NCI-H2081 (cell line): ENCODE measurements at places on chromosomes 3 and 15.

DNA sequence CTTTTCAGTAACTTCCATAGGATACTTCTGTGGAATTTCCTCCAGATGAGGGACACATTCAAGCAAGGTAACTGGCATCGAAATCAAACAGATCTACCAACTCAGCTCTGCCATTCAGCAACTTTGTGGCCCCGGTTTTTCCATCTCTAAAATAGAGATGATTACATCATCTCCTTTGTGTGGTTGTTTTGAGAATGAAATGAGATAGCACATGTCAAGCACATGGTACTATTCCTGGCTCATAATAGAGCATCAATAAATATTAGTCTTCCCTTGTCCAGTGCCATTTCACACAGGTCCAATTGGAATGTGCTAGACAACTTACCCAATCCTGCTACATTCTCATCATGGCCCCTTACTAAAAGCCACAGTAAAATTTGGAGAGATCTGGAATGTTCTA is 24.2 kb upstream of the TM4SF4 start:
- DNase-seq = no peak

GRCh38 chr3:157354254-157354653 is 82.4 kb upstream of the PTX3 start:
- no peak for DNase-seq

GRCh38 chr15:66620744-66621344 is 55.0 kb upstream of the LCTL start:
- DNase-seq = no peak

- no peak for DNase-seq
These were observed 395.3 kb downstream of the GAP43 start for GRCh38 chr3:116018646-116019045.

DNA sequence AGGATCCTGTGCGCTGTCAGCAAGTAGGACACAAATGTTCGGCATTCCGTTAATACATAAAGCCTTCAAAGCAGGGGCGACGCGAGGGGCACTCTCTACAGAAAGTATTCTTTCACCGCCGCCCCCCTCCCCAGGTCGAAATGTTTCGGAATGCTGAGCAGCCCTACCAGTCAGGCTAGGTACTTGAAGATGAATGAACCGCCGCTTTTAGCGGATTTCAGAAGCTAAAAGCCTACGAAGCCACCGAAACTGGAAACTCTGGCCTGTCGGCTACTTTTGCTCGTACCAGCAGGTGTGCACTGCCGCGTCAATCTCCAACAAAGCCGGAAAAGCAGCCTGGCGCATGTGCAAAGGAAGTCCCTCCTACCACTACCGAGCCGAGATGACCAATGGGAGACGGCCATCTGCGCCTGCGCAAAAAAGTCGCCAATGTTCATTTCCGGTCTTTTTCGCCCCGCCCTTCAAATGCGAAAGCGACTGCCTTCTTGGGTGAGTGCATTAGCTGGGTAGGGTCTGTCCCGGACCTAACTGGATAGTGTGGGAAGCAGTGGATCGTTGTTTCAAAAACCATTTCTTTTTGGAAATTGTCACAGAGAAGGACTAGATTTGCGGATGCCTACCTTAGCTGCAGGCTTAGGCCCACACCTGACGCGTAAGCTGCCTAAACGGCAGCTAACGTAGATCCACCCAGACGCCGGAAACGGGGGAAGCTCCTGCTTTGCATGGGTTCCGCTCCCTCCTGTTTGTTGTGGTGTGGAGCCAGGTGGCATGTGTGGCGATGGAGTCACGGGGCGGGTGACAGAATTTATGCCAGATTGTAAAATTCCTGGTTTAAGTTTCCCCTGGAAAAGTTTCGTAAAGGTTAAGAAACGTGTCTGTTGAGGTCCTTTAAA is at the start of gene WDR5B:
Gene WDR5B, minus strand, starts transcription at position 301 of the 893 bp plus-strand sequence. CDS start 534 bp downstream, outside the sequence.
- DNase-seq = no peak

DNA sequence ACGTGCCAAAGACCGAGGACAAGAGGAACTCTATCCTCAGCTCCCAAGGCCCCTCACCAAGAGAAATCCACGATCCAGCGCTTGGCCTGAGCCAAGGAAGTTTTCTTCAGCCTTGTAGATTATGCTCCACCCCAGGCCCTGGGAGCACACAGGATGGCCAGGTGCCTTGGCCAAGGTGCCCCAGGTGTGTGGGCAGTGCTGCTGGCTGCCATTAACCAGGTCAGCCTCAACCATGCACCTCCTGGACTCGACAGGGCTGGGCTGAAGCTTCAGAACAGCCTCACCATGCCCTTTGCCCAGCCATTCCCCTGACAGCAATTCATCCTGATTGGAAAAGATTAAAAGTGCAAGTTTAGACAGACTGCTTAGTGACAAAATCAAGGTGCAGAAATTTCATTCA is 10.9 kb upstream of the MESP1 start:
- no peak for DNase-seq

- peak; percentile 0 for DNase-seq
These were observed 287.2 kb downstream of the CGGBP1 start for GRCh38 chr3:87771337-87772192.

DNA sequence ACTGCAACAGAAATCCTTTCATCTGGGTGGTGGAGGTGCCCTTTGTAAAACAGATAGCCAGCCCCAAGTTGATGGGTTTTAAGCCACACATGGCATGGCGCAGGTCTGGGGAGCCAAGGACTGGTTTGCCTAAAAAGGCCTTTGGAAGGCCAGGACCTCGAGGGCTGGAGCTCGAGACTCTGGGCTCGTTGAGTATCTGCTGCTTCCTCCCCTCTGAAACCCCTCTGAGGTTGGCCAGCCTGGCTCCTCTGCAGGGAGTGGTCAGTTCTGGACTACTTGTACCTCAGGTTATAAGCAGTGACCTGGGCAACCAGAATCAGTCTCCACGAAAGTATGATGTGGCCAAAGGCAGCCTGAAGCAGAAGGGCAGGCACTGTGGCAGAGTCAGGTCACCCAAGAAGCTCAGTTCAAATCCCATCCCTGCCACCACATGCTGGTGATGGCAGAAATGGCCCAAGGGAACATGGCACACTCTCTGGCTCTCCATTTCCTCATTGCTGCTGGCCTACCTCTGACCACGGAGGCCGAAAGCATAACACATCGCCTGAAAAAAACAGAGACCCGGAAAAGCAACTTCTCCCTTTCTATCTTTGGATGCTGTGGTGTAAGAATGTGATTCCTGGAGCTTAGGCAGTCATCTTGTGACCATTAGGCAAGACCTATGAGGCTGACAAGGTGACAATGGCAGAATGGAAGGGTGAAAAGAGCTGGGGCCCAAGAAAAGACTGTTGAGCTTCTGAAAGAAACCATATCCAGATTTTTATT is 51.2 kb downstream of the WNT7A start:
- DNase-seq = no peak

GRCh38 chr15:29687204-29687815 is 135.0 kb downstream of the TJP1 start:
- DNase-seq = peak; percentile 76

GRCh38 chr3:68090571-68090970 is 436.2 kb upstream of the SUCLG2 start:
- DNase-seq = no peak

- DNase-seq = no peak
These were observed 56.1 kb downstream of the ACAP2 start for GRCh38 chr3:195386739-195387138.

DNA sequence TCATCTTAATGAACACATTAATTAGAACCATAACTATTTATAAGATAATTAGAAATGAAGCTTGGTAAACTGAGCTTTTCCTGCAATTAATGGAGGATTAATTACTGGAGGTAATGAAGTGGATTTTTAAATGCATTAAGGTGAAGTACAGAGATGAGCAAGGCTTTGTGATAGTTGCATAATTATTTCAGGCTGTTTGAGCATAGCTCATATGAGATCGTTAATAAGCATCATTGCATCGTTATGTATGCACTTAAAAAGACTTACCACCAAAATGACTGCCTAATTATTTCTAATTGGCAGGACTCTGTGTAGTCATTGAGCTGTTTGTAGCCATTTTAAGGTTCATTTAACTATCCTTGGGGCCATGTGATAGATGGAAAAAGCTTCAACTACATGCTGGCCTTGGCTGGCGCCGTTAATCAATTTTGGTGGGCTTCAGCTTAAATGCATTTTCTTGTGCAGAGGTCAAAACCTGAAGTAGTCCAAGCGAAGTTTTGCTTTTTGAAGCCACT is 55.3 kb downstream of the RSRC1 start:
- no peak for DNase-seq

DNA sequence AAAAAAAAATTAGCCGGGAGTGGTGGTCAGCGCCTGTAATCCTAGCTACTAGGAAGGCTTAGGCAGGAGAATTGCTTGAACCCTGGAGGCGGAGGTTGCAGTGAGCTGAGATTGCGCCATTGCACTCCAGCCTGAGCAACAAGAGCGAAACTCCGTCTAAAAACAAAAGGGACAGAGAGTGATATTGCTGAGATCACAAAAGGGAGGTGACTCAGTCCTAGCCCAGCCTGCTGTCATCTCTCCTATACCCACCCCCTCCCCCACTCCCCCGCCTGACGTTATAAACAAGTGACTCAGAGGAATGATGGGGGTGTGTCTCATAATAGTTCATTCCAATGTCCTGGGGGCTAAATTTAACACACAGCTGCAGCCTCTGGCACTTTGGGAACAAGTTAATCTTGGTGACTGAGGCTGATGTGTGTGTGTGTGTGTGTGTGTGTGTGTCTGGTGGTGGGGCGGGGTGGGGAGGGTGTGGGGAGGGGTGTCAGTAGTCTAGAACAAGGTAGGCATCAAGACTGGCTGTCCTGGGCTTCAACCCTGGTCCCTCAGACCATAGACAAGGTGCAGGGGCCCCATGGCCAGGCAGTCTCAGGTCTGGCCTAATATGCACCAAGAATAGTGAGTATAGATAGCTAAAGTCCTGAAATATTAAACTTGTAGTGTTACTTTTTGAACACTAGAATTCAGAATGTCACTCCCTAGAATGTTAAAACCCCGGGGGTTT is 1.3 kb upstream of the KLHL40 start:
- no peak for DNase-seq

- DNase-seq = no peak
These were observed 335.9 kb downstream of the LPP start for GRCh38 chr3:188489639-188490405.

- DNase-seq = no peak
These were observed 220.7 kb upstream of the AZI2 start for GRCh38 chr3:28569357-28569756.

GRCh38 chr3:79236496-79236895 is 531.3 kb downstream of the ROBO1 start:
- no peak for DNase-seq

GRCh38 chr15:34793901-34794300 is 1.4 kb downstream of the ACTC1 start:
- DNase-seq = no peak

- peak; percentile 12 for DNase-seq
These were observed 116.9 kb downstream of the RORA start for GRCh38 chr15:61112231-61112630.

DNA sequence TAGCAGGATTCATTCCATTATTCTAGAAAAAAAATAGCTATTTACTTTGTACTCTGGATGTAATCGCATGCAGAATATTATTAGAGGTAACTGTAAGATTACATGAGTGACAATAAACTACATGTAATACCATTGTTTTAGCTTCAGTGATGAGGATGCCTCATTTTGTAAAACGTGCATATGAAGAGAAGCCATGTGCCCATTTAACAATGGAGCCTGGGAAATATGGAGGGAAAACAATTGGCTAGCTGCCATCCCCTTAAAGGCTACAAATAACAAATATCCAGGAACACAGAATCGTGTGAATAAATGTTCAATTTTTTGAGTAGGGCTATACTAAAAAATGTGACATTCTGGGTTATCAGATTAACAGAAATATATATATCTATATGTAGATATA is 151.1 kb downstream of the SAMMSON start:
- no peak for DNase-seq

- DNase-seq = no peak
These were observed 13.3 kb upstream of the PTX3 start for GRCh38 chr3:157423337-157423736.

- peak; percentile 89 for DNase-seq
These were observed 134.7 kb downstream of the TPRA1 start for GRCh38 chr3:127455541-127456450.

GRCh38 chr3:17423786-17424536 is 318.5 kb downstream of the TBC1D5 start:
- DNase-seq = no peak

DNA sequence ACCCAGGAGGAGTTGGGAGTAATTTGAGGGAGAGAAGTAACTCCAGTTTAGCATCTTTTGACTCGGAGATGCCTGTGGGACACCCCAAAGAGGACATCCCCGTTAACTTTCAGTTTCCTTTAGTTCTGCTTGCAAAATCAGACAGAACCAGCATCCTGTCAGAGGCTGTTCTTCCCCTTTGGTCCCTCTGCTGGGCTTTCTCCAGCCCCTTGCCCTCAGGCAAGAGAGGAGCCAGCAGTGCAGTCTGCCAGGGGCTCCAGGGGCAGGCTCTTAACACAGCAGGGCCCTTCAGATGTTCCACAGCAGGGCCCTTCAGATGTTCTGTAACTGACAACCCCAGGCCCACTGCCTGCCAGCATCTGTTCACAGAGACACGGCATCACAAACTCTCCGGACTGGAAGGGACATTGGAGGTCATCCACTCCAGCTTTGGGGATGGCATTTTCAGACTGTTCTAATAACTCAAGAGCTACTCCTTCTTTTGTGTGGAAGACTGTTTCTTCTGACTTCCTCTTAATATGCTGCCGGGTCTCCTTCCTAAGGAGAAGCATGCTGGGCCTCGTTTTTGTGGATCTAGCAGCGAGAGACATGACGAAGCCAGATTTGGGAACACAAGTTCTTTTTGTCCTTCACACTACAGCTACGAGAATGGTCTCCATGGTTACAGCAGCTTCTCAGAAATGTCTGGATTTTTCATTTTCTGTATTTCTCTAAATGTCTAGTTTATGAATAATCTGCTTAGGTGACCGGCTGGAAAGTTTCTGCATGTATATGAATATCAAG is 51.9 kb downstream of the KY start:
- DNase-seq = no peak

DNA sequence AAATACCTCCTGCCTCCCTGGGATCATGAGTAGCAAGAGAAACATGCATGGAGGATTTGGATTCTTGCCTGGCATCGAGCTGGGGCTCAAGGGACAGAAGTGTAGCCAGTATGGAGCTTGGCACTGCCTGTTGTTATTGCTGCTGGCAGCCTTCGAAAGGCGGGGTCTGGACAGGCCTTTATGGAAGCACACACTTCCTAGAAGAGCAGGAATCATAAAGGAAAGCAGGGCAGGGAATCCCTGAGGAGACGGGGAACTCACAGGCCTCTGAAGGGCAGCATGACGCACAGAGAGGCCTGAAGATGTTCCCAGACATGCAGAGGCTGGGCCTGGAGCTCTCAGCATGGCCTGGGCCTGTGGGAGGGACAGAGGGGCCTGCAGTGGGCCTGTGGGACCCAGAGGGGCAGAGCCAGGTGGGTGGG is 18.6 kb upstream of the SLC41A3 start:
- DNase-seq = no peak

DNA sequence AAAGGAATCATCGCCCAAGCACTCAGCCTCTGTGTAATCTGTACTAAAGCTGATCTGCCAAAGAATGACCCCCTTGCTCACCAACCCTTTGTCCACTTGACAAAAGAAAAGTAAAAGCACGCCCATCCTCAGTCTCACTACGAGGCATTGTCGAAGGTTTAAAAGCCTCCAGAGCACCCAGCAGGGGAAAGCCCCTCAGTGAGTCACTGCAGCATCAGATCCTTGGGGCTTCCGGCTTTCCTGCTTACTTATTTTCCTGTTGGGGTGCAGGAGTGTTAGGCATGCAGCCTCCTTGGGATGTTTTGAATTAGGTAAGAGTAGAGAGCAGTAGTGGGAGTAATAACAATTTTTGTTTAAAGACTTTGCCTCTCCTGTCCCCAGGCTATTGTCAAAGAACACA is 216.1 kb downstream of the MTHFS start:
- no peak for DNase-seq
